8988T (cell line): ENCODE measurements at places on chromosomes 2 and 18.
A peak's percentile ranks its signal among the peaks of the same experiment; 100 is the strongest.

GRCh38 chr2:97741686-97742085, 28.3 kb downstream of the ZAP70 start:
- DNase-seq = no peak

DNA sequence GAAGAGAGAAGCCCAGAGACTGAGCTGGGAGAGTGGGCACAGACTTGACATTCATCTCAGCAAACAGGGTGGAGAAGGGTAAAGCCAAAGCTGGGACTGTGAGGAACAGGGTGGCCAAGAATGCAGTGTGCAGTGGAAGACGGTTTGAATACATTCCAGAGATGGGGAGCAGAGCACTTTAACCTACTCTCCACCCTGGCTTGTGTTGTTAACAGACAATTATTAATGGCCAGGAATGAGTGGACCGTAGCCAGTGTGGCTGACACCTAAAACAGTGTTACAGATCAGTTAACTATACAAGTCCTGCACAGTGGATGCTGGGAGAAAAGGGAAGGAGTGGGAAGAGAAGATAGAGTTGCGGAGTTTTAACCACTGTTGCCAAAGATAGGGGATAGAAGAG, 7.4 kb upstream of the NAB1 start:
- DNase-seq = no peak

GRCh38 chr2:240433973-240434727, 1.3 kb upstream of the GPC1 start:
- no peak for DNase-seq

DNA sequence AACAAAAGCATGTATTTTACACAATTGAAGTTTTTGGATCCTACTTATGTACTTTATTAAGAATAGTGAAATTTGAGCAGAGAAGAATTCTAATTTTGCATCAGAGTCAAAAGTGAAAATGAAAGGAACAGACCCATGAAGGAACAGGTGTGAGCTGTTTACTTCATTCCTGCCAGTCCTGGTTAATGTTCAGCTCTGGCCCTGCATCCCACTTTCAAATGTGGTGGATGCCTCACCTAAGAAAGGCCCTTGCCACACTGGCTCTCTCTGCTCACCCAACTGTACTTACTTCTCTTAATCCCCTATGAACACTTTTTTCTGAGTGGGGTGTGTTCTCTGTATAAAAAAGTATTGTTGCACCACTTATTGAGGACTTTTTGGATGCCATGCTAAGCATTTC, 22.2 kb downstream of the FAM110C start:
- no peak for DNase-seq

GRCh38 chr2:44009136-44009735, 13.4 kb upstream of the LRPPRC start:
- DNase-seq = peak; percentile 20

DNA sequence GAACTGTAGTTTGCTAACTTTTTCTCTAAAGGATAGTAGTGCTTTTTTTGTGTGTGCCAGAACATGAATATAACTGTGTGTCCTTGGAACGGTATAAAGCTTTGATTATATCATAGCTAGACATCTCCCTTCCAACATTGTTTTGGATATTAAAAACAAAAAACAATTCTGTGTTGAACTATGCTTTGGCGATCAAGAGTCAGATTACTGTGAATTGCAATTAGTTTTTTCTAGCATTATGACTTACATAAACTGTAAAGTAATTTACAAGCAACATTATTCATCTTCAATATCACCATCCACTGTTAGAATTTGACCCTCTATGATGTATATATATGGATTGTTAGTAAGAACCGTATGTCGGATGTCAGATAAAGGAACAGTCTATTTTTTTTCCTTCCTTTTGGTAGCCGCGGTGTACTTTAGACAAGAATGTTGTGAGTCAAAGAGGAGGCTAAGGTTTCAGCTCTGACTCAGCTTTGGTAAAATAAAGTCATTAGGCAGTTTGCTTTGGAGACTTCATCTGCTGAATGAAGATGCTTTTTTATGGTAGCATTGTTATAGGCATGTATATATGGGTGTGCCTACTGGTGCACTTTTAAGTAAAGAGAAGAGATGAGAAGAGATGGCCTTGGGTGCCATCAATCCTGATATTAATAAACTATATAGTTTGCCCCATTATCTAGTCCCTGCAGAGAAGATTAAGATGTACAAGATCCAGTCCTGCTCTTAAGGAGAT, 76.4 kb downstream of the LTBP1 start:
- no peak for DNase-seq
